ENCODE measurements at places on chromosomes 4 and X.

- no peak for DNase-seq
Observed at GRCh38 chrX:118360429-118361125, 14.7 kb downstream of the WDR44 start.

DNA sequence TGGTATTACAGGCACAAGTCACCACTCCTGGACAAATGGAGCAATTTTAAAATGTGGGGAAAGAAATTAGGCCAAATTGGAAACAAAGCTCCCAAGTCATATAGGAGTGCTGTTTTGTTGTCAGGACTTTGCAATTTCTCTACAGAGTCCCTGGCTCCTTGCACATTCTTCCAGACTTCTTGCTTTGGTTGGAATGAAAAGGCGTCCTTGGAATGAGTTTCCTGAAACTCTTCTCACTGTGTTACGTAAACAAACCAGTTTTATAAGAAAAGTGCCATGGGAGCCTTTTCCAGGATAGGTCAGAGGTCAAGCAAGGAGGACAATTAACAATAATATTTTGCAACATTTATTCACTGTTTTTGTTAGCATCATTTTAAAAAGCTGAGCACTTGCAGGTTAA lies 32.4 kb upstream of the KIT start:
- DNase-seq, result no peak

DNA sequence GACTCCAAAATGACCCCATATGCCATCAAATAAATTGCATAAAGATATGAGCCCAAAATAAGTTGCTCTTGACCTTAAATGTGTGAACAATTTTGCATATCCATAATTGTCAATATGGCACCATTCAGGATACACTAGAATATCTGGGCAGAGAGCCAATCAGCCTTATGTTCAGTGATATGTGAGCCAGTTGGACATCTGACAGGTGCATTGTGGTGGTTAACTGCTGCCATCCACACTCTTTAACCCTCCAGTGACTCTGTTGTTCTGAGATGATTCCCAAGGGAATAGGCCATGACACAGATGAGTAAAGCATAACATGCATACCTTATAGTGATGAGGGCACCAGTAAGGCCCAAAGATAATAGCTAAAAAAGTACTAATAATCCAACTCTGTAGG lies 500.1 kb downstream of the PCDH18 start:
- DNase-seq, result no peak

DNA sequence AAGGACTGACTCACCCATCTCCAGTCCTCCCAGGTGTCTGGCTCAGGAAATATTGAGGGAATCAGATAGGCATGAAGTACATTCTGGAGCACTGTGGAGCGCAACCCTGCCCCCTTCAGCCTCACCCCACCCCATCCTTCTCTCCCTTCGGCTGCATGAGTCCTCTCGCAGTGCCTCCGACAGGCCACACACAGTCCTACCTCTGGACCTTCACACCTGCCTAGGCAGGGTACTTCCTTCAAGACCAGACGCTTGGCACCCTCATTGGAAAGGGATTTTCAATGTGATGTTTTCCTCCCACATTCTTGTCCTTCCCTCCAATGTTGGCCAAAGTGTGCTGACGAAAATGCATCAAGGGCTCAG lies 26.8 kb upstream of the PPP2R2C start:
- no peak for DNase-seq

- no peak for DNase-seq
Observed at GRCh38 chrX:11530621-11531020, 135.1 kb downstream of the ARHGAP6 start.

DNA sequence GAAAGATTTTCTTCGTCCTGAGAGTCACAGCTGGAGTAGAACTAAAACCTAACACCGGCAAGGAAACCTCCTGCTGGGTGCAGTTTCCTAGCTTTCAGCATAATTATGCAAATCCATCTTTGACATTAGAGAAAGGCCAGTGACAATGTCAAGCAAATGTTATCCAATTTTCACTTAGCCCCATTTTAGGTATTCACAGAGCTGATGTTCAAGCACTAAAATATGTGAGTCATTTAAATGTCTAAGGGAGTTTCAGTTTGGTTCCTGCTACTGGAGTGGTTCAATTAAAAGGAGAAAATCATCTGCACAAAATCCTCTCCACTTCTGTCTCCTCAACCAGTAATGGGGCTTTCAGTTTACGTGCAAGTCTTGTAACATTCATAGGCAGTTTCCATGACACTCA lies 37.1 kb upstream of the AMOT start:
- DNase-seq, result no peak

DNA sequence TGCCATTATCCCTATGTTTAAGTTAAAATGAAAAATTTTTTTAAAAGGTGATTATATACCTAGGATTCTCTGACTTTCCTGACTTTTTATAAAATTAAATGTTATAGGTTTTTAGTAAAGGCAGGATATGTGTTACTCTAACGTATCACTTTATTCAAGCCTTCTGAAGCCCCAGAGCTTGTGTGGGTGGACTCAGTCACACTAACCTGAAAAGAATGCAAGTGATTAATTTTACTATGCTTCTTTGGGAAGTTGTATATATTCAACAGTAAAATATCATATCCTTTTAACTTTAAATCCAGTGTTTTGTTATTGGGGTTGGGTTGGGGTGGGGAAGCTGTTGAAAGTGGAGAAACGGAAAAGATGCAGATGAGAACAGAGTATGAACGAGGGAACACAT lies 22.8 kb downstream of the PDLIM3 start:
- DNase-seq, result no peak

DNA sequence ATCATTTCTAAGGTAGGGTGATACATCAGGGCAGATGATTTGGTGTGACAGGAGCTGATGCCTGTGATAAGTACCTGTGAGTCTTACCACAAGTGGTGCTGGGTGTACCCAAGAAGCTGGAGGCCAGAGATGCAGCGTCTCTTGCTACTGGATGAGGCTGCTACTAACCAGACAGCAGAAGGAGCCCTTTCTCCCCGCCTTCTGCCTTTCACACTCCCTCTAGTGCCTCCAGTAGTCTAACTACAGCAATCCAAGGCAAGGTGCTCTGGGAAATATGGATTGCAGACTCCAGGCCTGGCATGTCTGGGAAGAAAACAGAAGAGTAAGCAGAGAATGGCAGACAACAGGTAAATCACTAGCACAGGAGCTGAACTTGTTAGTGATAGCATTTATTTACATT lies 470.8 kb downstream of the NKX6-1 start:
- no peak for DNase-seq

DNA sequence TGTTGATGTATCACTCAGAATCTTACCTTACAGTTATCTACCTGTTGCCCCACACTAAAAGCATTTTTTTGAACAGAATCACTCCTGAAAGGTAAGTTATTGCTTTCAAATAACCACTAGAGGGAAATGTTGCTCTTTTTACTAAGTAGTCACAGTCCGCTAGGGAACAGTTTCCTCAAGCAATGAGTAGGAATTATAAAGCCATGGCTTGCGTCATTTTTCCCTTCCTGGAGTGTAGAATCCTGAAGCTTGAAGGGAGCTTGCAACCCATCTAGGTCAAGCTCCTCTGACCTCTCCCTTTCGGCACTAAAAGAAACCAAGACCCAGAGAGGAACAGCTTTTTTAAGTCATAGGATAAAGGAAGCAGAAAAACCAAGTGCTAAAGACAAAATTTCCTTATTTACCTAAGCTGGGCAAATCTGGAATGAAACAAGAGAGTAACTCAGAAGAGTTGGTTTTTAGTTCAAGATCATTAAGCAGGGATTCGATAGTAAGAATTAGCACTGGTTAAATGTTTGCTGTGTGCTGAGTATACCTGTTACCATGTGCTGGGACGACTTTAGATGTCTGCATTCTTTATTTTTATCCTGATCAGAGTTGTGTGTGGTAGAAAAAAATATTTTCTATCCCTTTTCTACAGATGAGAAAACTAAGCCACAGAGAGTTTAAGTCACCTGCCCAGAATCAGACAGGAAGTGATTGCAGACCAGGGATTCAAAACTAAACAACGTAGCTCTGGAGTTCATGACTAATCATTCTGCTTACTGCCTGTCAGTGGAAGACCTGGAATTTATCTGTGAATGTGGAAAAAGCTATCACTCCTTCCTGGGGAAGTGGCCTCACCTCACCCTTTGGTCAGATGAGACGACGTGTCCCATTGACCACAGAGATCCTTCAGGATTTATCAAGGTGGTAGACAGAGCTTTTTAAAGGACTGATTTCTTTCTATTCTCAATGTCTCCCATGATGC lies 631.5 kb downstream of the RAB28 start:
- DNase-seq, result no peak

DNA sequence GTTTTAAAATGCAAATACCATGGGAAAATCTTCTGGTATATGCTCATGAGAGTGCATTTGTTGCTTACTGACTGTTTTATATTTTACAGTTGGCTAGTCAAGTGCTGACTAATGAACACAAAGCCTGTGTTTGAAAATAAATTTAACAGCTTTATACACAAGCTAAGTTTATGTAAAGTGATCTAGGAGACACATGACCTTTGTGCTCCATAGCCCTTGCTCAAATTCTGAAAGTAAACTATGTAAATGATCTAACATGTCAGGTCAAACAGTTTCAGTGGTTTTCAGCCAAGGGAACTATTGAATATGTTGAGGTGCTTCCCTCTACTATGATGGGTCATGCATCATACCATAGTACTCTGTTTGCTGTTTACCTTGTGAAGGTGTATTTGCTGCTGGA lies 36.7 kb downstream of the DIAPH2 start:
- no peak for DNase-seq

GRCh38 chr4:139025841-139026240 lies 10.3 kb downstream of the NOCT start:
- no peak for DNase-seq

- no peak for DNase-seq
Observed at GRCh38 chr4:56219447-56219846, 167.8 kb downstream of the AASDH start.

- DNase-seq, result no peak
Observed at GRCh38 chr4:80255329-80256095, 11.0 kb upstream of the FGF5 start.

GRCh38 chr4:121370729-121371325 lies 10.0 kb downstream of the QRFPR start:
- no peak for DNase-seq

DNA sequence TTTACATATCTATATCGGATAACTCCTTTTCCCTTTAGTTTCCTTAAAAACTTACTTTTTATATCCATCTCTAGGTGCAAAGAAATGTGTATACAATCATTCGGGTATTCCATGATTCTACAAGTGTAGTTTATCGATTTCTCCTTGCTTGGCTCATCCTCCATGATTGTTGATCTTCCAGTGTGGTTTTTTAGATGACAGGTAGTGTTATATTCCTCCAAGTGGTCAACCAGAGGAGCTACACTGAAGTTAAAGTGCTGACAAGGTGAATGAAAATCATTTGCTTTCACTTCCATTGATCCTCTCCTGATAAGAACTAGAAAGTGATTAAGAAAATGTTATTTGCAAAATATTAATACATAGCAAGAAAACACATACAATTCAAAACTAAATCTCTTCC lies 38.5 kb downstream of the TMEM156 start:
- no peak for DNase-seq

DNA sequence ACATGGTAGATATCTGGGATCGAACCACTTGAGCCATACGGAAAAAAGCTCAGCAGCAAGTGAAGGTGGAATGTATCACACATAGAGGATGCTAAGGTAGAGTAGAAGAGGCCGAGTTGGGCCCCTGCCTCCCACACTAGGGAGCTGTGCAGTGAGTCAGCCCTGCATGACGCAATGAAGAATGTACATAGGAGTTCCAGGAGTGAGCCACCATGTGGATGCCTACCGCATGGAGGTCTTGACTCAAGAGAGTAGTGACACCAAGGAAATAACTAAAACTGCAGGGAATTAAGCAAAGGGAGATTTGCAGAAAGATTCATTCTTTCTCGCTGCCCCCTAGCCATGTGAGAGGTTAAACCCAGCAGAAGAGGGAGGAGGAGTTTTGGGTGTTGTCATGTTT lies 389.6 kb upstream of the IGFBP7 start:
- no peak for DNase-seq

GRCh38 chr4:10091531-10092181 lies 24.9 kb downstream of the WDR1 start:
- no peak for DNase-seq

DNA sequence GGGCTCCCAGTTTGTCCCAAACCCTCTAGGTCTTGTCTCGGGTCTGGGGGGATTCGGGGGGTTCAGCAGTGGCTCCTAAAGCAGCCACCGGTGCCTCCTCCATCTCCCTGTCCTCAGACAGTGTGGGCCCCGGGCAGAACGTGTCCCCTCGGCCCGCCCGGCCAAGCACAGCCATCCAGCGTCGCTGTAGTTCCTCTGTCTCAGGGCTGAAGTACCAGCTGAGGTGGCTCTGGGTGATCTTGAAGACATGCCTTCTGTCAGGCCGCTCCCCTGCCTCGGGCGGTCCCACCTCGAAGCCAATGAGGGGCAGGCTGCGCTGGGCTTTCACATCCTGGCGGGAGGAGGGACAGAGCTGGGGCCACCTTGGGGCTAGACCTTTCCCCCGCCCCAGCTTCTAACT lies 5.9 kb downstream of the TSR2 start:
- no peak for DNase-seq

DNA sequence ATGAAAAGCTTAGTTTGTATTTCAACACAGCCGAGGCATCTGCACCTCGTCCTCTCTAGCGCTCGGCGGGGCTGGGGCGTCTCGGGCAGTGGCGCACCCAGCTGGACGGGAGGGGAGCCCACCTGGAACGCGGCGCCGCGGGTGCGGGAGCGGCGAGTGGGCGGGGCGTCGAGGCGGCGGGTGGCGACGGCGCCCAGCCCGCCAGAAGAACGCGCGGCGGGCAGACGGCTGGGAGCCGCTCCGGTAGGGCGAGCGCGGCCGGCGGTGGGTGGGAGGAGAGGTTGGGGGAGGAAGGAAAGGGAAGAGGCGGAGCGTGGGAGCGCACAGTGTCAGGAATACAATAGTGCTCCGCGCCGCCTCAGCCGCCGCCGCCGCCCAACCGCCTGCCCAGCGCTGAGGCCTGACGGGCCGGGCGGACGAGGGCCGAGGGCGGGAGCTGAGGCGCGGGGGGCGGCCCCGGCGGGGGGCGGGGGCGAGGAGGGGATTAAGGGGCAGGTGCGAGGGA lies at the start of gene JADE3:
JADE3 (plus strand) TSS at position 324 of the 505 bp plus-strand sequence. CDS start 72,474 bp downstream, outside the sequence.
- peak; percentile 5 for DNase-seq

GRCh38 chr4:31023109-31023508 lies 302.9 kb downstream of the PCDH7 start:
- no peak for DNase-seq

All from activated T-cell treated with anti-CD3 and anti-CD28 coated beads for 48 hours (primary cell).